Epithelial cell of proximal tubule (primary cell): ENCODE measurements at places on chromosomes 6 and 20. TPM values are rescaled to one million over a fixed set of nuclear protein-coding genes. Genes with fewer than 3 reads are reported as not detected.

ZNF217 gene
- total RNA-seq = 17.4 and 22.1 TPM in 2 replicates

- no peak for DNase-seq
Measured at GRCh38 chr6:166936079-166936787, 20.1 kb downstream of the RNASET2 start.

PNLDC1 gene
- not detected in 2 replicates for total RNA-seq

- DNase-seq = no peak
Measured at GRCh38 chr20:52219441-52219840, 27.9 kb upstream of the ZFP64 start.

DNA sequence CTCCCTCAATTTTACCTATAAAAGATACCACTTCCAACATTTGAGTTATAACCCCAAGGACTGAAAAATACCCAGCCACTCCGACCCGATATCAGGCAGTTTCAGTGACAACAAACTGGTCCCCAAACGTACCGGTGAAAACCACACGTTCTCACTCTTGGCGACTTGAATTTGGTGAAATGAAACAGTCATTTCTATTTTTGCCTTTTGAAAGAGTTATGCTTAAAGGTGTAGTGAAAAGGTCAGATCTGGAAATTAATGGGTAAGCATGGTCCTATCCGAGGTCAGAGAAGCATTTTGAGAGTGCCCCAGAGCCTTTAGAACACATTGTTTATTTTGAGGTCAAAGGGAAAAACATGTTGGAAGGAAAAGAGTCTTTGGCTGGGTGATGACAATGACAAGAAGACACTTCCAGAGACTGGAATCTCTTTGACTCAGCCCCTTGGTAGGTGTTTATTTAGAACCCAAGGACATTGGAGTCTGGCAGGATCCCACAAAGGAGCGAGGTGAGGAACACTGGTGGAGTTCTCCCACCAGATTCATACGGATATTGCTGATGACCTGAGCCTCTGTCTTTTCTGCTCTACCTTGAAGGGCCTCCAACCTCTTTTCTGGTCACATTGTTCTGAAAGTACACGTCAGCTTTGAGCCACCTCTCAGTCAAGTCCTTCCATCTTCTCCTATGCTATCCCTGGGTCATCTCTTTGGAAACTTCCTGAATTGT is 235.0 kb downstream of the GMPR start:
- no peak for DNase-seq

DNA sequence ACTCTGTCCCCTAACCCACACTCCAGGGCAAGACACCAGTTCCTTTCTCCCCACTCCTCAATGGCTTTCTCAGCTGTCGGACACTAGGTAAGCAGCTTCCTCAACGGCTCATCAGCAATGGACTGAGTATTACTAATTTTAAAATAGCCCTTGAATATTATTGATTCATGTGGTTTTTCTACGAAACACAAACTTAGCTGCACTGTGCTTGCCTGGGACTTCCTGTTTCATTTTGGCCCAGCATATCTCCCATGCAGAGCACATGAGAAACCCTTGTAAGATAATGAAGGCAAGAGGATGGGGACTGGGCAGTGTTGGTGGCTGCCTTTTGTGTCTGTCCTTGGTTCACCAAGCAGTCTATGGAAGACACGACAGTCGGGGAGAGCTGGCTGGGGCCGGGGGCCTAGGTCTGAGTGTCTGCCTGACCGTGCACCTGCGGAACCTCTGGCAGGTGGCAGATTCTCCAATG is 48.9 kb downstream of the RNASET2 start:
- DNase-seq = no peak

GRCh38 chr6:30325873-30326525 is 728 bp upstream of the TRIM39 start:
- DNase-seq = no peak

- no peak for DNase-seq
Measured at GRCh38 chr20:22775256-22775655, 190.9 kb upstream of the FOXA2 start.

DAAM2 gene
- total RNA-seq = 0.35 and 0.87 TPM in 2 replicates

DNA sequence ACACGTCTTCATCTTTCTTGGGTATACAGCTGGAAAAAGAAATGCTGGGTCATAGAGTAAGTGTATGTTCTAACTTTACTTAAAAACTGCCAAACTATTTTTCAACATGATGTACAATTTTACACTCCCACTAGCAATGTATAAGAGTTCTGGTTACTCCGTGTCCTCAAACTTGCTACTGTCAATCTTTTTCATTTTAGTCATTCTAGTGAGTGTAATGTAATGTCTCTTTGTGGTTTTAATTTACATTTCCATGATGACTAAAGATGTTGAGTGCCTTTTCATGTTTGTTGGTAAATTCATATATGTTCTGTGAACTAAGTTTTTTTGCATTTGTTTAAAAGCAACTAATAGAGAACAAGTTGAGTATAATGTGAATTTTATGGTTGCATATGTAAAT is 43.9 kb downstream of the ATG5 start:
- DNase-seq = no peak

DNA sequence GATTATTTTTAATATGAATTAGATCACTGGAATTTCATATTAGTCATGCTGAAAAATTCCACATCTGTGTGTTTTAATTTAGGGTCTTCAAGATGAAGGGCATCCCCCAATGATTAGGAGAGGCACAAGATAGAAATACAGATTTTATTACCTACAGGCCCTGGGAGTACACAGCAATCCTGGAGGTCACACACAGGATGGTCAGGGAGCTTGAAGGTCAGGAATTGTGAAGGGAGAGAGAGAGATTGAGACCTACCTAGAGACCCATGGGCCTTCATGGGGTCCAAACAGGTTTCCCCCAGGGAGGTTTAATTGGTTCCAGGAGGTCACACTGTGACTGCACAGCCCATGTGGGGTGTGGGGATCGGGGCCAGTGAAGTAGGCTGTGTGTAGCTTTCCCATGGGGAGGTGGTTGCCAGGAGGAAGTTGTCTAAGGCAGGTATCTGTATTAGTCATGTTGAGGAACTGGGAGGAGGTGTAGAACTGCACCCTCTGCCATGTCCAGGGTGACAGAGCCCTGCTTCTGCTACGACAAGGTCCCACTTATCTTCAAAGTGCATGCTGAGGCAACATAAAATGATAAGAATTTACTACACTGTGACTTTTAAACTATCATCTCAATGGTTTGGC is 18.3 kb downstream of the SNX9 start:
- DNase-seq = no peak

GRCh38 chr20:46715292-46715756 is 5.9 kb downstream of the SLC2A10 start:
- DNase-seq = peak; percentile 32

DNA sequence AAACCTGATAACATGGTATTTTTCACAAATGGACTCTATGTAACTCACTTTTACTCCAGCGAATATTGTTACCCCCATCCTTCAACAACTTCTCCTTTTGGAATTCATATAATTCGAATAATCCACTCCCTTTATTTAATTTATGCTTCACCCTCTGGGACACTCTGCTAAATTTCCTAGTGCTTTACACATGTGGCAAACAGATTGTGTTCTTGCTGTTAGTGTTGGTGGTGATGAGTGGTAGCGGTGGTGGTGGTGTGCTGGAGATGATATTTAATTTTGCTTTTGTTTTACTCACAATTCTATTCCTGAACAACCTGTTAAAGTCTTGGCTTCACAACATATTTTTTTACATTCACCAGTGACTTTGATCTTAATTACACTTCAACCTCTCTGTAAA is 32.8 kb downstream of the HTR1B start:
- no peak for DNase-seq

DNA sequence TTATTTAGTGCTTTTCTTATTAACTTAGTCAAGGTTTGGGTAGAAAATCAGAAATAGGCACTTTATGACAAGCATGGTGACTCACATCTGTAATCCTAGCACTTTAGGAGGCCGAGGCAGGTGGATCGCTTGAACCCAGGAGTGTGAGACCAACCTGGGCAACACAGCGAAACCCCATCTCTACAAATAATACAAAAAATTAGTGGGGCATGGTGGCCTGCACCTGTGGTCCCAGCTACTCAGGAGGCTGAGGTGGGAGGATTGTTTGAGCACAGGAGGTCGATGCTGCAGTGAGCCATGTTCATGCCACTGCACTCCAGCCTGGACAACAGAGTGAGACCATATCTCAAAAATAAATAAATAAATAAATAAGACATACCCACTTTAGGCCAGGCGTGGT is 51.3 kb upstream of the THEMIS start:
- no peak for DNase-seq

SAPCD1 gene
- total RNA-seq = 0.94 and 4.4 TPM in 2 replicates

DNA sequence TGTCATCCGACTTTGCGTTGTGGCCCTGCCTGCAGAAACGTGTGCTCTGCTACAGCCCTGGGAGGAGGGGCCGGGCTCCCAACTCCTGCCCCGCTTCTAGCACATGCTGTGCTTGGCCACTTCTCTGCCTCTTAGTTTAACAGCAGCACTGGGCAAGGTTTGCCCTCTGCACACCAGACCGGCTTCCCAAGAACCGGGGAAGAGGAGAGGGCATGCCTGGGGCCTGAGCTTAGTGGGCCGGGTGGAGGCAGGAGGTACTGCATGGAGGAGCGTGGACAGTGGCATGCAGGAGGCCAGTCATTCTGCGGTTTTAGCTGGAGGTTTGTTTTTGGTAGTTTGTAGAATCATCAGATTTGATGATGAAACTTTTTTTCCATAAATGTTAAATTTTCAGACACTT is 45.5 kb downstream of the CEP43 start:
- no peak for DNase-seq
